Umbilical cord (tissue), 2 donors: ENCODE measurements at places on chromosomes 6 and 20.
A peak's percentile ranks its signal among the peaks of the same experiment; 100 is the strongest.

- DNase-seq, result peak; percentile 8
Observed at GRCh38 chr6:152338335-152339125, 298.6 kb downstream of the SYNE1 start.

- peak; percentile 96 for DNase-seq
Observed at GRCh38 chr6:149922642-149923326, at the start of gene RAET1G. Gene RAET1G, minus strand, starts transcription at chr6:149923121. Its CDS starts 111 bp downstream, at chr6:149923010.

- DNase-seq, result no peak
Observed at GRCh38 chr6:166664135-166664534, 37.1 kb upstream of the RPS6KA2 start.

DNA sequence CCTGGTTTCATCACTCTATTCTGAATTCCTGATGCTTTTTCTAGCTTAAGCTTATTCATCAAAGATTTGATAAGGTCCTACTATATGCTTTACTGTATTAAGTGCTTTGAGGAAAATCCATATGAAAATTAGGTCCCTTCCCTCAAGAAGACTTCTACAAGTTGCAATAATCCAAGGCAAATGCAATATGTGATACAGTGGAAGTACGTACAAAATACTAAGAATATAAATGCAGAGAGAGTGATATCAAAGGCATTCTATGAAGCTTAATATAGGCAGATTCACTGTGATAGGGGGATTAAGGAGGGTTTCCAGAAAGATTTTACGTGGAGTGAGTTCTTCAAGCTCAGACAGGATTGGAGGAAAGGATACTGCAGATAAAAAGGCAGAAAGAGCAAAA is 142.1 kb downstream of the C6orf118 start:
- peak; percentile 96 for DNase-seq

GRCh38 chr6:144786825-144787224 is 501.7 kb downstream of the UTRN start:
- DNase-seq, result no peak
